Globus pallidus (tissue), 1 donor: ENCODE measurements at places on chromosomes 1 and 21.

GRCh38 chr21:31604591-31605190 lies 54.8 kb upstream of the SOD1 start:
- peak; percentile 64 for DNase-seq

GRCh38 chr1:168470901-168471431 lies 72.8 kb downstream of the XCL2 start:
- no peak for DNase-seq

GRCh38 chr1:38662126-38662525 lies 197.4 kb downstream of the RRAGC start:
- peak; percentile 11 for DNase-seq

- DNase-seq: no peak
Observed at GRCh38 chr1:181104042-181104789, 15.7 kb downstream of the IER5 start.

DNA sequence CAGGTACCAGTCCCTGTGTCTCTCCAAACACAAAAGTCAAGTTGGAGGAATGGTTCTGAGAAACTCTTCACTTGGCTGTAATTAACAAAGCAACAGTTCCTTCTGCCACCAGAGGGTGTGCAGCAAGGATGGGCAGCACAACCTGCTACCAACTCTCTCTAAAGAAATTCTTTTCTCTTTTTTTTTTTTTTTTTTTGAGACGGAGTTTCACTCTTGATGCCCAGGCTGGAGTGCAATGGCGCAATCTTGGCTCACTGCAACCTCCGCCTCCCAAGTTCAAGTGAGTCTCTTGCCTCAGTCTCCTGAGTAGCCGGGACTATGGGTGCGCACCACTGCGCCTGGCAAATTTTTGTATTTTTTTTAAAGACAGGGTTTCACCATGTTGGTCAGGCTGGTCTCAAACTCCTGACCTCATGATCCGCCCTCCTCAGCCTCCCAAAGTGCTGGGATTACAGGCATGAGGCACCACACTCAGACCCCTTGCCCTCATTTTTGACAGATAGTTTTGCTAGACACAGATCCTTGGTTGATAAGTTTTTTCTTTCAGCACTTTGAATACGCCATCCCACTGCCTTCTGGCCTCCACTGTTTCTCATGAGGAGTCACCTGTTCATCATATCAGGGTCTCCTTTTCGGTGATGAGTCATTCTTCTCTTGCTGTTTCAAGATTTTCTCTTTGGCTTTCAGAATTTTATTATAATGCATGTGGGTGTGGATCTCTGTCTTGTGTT lies 12.1 kb upstream of the DEGS1 start:
- DNase-seq: no peak

- DNase-seq: no peak
Observed at GRCh38 chr1:212207118-212207517, 78.1 kb upstream of the PPP2R5A start.

- no peak for DNase-seq
Observed at GRCh38 chr1:173062150-173062938, 11.6 kb upstream of the TNFSF18 start.

GRCh38 chr1:14443164-14443787 lies 155.2 kb upstream of the KAZN start:
- no peak for DNase-seq

DNA sequence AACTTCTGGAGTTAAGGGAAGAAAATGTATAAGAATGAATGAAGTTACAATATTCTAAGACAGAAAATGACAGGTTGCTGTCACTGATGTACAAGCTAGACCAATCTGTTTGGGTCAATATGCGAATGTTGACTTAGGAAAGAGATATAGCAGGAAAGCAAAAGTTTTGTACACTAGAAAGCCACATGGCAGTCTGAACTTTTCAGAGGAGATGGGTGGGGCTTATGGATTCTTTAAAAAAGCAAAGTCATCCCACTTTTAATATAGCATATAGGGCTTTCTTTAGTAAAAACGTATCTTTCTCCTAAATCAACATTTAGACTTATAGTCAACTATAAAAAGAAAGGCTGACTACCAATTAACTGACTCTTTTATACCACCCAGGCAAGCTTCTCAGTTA lies 381.2 kb downstream of the PTPRC start:
- no peak for DNase-seq

DNA sequence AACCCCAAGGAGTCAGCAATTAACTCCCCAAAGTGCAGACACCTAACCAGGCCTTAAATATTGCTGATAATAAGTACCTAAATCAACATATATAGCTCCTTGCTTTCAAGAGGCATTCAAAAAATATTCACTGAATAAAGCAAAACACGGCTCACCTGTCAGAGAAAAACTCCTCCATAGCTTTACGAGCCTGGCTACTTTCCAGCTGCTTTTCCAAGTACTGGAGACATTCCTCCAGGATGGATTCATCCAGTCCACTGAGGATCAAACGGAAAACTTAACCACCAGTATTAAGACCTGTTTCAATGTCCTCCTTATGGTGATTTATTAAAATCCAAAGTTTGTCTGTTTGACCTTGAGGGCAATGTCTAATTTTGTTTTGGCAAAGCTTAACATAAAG lies 44.6 kb downstream of the UBR4 start:
- DNase-seq: no peak

- no peak for DNase-seq
Observed at GRCh38 chr1:174314433-174314832, 133.3 kb upstream of the GPR52 start.

- DNase-seq: no peak
Observed at GRCh38 chr1:79955966-79956365, 949.4 kb upstream of the ADGRL4 start.

DNA sequence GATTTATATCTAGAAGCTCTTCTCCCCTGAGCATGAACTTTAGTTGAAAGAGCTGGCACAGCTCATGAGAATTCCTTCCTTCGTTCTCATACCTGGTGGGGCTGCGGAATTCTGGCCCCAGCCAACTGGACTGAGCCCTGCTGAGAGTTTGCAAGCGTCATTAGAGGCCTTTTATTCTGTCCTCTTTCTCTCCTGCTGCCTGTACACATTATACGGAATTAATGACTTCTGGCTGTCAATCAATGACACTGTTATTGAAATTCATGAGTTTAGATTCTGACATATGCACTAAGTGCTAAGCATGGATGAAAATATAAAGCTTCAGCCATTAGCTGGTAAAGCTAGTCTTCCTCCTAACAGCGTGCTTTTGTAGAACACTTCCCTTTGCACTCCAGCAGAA lies 27.5 kb downstream of the KAZN start:
- DNase-seq: no peak

GRCh38 chr1:39450956-39451606 lies 40.4 kb upstream of the BMP8A start:
- no peak for DNase-seq

DNA sequence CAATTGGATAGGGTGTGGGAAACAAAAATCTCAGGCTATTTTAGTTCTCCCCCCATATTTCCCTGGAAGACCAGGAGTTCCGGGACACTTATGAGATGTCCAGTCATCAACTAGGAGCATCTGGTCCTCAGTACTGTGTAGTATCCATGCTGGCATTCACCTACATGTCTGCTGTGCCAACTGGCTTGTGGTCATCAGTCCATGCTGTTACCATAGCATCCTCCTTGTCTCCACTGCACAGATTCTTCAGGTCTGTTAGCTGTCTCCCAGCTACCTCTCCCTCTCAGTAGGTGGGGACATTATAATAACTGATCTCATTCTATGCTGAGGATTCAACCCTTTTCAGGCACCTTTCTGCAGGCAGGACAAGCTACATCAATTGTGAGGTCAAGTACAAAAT lies 302.9 kb downstream of the BARHL2 start:
- peak; percentile 35 for DNase-seq

DNA sequence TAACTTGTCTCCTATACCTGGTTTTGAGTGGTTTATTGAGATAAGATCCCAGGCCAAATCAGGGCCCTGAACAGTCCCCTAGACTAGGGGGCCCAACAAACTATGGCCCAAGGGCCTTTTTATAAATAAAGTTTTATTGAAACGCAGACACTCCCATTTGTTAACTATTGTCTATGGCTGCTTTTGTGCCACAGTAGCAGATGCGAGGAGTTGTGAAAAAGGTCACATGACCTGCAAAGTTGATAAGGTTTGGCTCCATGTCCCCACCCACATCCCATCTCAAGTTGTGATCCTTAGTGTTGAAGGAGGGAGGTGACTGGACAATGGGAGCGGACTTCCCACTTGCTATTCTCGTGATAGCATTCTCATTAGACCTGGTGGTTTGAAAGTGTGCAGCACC lies 29.5 kb upstream of the RAB4A start:
- no peak for DNase-seq

- no peak for DNase-seq
Observed at GRCh38 chr1:22753481-22753971, 42.9 kb downstream of the EPHB2 start.

DNA sequence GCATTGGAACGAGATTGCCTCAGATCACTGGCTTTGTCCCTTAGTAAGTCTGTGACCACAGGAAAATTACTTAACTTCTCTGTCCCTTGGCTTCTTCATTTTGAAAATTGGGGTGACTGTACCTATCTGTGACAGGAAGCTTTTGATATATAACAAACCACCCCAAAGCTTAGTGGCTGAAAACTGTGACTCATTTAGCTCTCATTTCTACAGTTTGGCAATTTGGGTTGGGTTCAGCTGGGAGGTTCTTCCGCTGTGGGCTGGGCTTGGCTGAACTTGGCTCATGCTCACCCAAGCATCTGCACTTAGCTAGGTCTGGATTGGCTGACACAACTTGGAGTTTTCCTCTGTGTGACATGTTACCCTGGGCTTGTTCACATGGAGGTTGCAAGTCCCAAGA lies 14.0 kb downstream of the C1orf94 start:
- DNase-seq: no peak

DNA sequence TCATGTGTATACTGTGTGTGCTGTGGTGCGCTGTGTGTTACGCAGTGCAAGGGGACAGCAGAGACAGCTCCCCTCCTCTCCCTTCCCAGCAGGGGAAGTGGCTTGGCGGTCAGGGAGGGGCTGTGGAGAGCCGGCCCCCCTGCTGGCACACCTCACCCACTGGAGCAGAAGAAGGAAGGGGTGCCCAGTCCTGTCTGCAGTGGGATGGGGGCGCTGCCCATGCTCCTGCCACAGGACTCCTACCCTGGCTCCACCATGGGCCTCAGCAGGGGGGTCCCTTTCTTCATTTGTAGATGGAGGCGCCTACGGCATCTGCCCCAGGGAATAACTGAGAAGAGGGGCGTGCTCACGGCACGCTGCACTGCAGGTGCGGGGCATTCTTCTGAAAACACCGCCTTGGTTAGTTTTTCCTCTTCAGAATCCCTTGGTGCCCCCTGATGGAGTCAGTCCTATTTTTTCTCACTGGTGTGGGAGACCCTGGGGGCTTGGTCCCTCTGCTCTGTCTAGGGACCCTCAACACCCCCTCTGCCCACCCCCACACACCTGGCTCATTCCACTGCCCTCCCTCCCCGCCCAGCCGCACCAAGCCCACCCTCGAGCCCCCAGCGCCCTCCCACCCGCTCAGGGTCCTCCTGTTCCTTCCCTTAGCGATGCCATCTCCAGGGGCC lies 13.8 kb upstream of the LDLRAP1 start:
- no peak for DNase-seq

DNA sequence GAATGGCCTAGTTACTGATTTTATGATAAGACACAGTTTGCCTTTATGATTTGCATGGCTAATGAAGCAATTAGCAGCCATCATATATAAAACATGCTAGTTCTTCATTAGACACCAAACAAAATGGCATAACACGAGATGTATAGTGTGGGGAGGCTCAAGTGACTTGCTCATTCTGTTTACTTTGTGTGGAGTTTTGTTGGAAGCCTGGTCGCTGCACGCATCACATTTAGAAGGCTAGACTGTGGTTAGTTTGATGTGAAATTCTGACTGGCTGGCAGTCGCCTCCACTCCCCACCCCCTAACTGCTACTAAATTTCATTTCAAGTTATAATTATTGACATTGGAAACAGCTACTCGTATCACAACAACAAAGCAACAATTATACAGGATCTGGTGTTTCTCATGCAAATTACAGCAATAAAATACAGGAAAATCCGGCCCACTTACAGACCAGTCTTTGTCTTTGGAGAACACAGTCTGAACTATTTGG lies 356.1 kb downstream of the LMO4 start:
- DNase-seq: peak; percentile 26
